ENCODE measurements at places on chromosomes 16 and 17. TPM values are rescaled to one million over a fixed set of nuclear protein-coding genes. Genes with fewer than 3 reads are reported as not detected.

Gene YBX2
- total RNA-seq, result 0.07 TPM

Gene CD19
- total RNA-seq, result not detected

Gene ODAD4
- 0.72 TPM for total RNA-seq

Gene KIF2B
- not detected for total RNA-seq

Gene ATXN1L
- total RNA-seq, result 17.8 TPM
